ENCODE measurements at places on chromosomes 6 and 20. TPM values are rescaled to one million over a fixed set of nuclear protein-coding genes. Genes with fewer than 3 reads are reported as not detected.

NFATC2 gene
- 2.2 TPM for total RNA-seq

C20orf144 gene
- 0.17 TPM for total RNA-seq

RBCK1 gene
- total RNA-seq, result 84.1 TPM

CSNK2A1 gene
- total RNA-seq, result 129 TPM

All from chondrocyte (in vitro differentiated cells).